ENCODE measurements at places on chromosomes 1 and 21.

- DNase-seq = no peak
These were observed 83.0 kb downstream of the RYR2 start for GRCh38 chr1:237124856-237125462.

DNA sequence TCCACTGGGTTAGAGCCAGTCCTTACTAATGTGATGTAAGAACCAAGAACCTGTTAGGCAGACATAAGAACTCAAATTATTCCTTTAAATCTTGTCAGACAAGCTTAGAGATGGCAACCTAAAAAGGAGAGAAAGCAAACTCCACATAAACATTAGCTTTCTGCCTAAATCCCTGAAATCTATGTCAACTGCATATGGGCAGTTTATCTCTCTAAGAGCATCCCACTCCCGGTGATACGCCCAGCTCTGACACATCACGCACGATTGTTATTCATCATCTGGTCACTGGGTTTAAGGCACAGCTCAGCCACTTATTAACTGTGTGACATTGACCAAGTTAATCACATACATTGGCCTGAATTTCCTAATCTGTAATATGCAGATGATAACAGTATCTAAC is 323.7 kb downstream of the HHIPL2 start:
- DNase-seq = peak; percentile 26

DNA sequence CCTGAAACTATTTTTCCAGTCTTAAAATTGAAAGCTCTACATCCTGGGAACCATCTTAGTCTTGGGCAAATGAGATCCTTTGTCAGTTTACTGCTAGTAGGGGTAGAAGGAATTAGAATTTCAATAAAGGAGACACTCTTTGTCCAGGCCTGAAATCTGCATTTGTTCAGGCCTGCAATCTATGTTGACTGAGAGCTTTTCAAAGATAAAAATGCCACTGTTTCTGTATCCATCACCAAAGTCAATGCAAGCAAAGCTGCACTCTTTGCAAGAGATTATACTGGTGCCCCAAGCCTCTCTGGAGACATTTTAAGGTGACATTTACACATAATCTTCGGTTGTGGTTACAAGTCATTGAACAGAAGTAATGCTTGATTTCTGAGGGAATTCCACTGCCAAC is 135.7 kb downstream of the CTH start:
- no peak for DNase-seq

DNA sequence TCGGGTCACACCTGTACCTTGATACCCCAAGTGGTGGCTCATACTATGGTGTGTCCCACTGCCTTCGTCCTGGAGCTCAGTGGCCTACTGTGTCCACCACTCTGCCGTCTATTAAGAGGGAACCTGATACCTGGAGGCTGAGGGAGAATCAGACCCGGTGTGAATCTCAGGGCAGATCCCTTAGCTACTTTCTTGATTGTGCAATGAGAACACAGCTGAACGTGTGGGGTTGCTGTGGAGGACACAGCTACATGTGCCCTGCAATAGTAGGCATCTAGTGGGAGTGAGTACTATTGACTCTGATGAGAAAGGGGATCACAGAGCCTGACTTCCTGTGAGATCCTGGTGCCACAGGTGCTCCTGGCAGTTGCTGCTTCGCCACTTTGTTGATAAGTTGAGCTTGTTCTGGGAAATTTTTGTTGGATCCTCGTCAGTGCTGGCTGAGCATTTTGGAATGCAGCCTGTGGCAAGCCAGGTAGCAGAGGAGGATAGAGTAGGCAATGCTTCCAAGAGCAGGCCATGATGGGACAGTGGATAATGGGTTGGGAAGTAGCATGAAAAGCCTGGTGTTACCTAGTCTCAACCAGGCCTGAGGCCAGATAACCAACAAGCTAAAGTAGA is 28.2 kb upstream of the MPZL1 start:
- no peak for DNase-seq

DNA sequence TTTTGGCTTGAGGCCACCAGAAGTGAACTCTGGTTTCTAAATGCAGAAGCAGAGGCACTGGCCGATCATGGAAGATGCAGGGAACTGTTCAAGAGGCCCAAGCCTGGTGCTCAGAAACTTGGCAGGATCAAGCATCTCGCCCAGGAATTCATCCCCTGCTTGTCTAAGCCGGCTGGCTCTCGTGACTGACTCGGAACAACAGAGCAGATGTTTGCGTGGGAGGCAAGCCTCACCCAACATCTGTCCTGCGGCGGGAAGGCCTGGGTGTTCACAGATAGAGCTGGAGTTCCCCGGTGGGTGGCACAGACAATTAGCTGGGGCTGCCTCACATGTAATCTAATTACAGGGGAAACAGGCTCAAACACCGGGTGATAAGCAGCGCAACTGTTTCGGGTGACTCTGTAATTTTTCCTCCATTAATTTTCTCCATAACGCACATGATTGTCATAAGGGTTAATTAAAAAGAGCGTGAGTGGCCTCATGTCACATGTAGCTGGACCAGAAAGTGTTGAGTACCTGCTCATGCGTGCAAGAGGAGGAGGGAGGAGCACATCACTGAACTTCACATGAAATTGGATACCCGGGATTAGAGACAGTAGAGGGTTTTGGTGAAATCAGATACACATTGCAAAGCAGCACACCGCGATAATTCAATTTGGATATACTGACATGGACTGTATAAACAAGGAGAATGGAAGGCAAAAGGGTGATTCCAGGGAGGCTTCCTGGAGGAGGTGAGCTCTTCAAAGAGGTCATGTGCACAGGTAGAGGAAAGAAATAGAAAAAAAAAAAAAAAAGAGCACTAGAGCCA is 180.0 kb downstream of the ETS2 start:
- DNase-seq = peak; percentile 91

All from EH (cell line).